Nucleus accumbens (tissue), 56 donors: ENCODE measurements at places on chromosomes 16 and 17.

DNA sequence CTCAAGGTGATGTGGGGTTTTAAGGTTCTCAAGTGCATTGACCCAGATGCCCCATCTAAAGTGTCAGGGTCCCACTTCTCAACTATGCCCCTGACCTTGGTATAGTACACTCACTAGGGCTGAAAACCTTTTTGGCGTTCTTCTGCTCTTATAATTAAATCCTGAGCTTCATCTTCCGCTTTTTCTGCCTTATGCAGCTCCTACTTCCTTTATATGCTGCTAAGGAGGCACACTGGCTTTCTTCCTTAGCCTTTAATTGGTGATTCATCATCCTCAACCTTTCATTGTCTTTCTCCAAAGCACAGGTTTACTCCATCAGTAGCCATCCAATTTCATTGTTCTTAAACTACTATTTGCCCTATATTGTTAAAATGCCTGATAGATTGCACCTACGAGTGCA lies 5.3 kb upstream of the NF1 start:
- DNase-seq, result no peak

DNA sequence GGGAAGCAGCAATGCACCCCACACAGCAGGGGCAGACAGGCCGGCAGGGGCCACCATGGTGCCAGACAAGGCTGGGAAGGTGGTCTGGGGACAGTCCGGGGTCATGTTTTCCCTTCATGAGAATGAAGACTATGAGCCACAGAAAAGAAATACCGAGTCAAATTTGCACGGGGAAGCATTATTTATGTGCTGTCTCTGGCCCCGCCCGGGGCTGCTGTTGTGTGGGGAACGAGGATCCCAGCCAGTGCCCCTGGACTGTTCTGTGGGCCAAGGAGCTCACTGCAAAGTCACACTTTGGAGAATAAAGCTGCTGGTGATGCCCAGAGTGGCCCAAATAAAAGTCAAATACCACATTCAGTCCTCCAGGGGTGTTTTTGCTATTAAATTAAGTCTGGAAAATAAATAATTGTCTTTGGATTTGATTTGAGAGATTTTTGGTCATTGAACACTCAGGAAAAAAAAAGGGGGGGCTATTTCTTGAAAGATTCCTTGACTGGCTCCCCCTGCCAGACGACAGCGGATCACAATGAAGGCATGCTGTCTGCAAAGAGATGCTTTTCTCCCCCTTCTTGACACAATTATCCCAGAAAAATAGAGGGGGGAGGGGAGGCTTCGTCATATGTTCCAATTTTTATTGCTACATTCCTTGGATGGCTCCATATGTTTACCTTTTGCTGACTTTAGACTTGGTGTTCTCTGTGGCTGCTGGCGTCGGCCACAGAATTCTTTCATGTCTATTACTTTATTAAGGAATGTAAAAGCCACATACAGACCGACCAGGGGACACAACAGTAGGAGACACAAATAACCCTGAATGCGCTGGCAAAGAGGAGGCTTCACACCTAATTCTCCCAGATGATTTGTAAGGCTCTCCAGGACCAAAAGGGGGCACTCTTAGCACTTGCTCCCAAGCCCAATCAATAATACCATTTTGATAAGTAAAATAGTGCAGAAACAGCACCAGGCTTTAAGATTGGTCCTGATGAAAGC lies 27.1 kb upstream of the ANKFN1 start:
- no peak for DNase-seq

- no peak for DNase-seq
These were observed 3.8 kb upstream of the PVALEF start for GRCh38 chr17:81161536-81161935.

- peak; percentile 29 for DNase-seq
These were observed 55.7 kb downstream of the ABR start for GRCh38 chr17:1123921-1124715.

GRCh38 chr16:47699106-47699505 lies 238.0 kb downstream of the PHKB start:
- DNase-seq, result no peak

GRCh38 chr16:31572821-31573220 lies 45.1 kb downstream of the AHSP start:
- no peak for DNase-seq

DNA sequence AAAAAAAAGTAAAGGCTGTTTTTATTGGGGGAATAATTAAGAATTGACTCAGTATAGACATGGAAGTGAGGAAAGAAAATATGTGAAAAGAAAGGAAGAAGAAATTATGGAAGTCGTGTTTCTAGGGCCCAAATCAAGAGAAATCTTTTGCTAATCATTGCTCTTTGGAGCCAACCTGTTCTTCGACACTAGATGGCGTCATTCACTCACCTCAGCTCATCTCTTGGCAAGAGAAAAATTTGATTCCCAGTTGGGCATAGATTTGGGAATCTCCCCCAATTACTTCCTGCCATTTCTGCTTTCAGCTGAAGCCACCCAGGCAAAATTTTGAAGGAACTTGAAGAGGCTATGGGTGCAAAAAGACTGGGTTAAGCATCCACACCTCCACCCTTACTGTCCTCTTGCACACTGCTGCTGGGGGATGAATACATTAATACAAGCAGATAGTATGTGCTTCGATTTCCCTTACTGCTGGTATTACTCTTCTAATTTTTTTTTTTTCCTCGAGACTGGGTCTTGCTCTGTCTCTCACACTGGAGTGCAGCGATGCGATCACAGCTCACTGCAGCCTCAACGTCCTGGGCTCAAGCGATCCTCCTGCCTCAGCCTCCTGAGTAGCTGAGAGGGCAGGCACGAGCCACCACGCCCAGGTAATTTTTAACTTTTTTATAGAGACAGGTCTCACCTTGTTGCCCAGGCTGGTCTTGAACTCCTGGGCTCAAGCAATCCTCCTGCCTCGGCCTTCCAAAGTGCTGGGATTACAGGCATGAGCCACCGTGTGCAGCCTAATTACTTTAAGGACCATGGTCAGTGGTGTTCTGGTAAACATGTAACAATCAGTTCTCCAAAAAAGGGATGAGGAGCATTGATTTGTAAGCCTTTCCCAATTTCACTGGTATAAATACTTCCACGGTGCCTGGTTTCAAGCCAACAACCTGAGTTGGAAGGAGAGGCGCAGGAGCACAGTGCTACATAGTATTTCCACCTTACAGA lies 13.5 kb downstream of the PSMD7 start:
- DNase-seq, result peak; percentile 6

GRCh38 chr17:50198026-50198669 lies 3.3 kb downstream of the COL1A1 start:
- DNase-seq, result peak; percentile 30

DNA sequence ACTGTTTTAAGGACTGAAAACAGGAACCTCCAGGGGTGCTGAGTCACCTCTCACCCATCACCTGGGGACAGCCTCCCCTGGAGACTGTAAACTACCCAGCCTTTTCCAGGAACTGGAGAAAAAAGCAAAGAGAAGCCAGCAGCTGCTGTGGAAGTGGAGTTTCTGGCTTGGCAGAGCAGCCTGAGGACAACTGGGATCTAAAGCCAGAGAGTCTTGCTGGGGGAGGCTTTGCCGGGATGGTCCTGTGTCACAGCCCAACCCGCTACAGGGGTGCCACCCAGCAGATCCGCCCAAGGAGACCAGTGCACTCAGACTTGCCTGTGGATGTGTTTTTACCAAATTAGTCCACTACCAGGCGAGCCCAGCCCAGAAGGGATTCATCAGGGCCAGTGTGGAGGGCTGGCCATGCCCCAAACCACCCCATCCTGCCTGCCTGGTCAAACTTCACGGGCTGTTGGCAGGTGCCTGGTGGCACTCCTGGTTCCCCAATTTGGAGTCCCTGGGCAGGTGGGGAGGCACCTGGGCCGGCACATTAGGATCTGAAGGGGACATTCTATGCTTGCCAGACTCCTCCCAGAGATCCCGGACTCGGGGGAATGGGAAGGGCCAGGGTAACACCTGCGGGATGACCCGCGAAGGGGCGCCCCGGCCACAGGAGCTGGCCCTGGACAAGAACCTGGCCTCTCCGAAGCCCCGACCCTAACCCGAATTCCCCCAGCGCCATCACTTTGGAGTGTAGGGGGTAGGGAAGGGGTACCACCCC lies 771 bp downstream of the MSRB1 start:
- no peak for DNase-seq

DNA sequence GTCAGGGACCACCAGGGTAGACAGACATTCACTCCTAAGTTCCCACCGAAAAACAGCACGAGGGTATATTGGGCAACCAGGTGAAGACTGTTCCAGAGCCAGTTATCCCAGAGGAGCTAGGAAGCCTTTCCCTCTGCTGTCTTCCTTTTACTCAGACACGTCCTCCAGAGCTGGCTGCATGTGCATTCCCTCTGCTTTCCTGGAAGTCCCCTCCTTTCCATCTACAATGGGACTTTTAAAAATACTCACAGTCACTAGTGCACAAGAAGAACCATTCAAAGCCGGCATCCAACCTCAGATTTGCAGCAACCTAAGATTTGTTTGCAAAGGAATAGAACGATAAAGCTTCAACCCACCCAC lies 32.5 kb upstream of the CRISPLD2 start:
- DNase-seq, result no peak

- DNase-seq, result no peak
These were observed 3.9 kb downstream of the CCR7 start for GRCh38 chr17:40561294-40561870.

DNA sequence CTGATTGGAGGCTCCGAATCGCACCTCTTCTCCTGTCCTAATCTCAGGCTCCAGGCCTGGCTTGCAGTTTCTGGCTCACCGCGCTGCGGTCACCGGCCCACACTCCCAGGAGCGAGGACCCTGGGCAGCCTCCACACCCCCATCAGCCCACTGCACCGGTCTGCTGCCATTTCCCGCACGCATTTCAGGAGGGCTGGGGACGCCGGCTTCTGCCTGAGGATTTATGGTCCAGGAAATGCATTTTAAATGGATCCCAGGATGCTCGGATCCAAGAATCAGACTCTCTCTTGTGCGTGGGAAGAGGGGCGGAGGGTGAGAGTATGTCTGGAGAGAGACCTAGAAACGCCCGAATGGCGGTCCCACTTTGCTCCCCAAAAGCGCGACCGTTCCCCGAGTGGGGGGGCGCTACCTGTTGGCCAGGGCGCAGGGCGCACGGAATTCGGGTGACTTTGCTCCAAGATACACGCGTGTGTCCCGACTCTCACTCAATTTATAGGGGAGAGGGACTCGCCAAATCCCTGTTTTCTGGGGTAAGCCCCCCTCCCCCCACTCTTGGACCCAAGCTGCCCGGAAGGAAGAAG lies 817 bp upstream of the JPH3 start:
- no peak for DNase-seq

GRCh38 chr17:41618341-41619035 lies 5.9 kb downstream of the KRT17 start:
- no peak for DNase-seq

DNA sequence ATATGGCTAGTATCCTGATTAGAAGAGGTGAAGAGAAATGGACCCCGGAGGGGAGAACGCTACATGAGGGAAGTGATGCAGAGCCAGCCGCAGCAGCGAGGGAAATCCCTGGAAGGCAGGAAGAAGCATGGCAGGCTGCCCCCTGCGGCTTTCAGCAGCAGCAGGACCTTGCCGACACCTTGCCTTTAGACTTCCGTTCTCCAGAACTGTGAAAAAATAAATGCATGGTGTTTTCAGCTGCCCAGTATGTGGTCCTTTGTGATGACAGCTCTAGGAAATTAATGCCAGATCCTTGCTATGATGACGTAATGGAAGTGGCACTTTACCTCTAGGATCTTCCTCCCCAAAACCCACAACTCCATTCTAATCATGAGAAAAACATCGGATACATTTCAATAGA lies 9.7 kb upstream of the ZFP1 start:
- no peak for DNase-seq

DNA sequence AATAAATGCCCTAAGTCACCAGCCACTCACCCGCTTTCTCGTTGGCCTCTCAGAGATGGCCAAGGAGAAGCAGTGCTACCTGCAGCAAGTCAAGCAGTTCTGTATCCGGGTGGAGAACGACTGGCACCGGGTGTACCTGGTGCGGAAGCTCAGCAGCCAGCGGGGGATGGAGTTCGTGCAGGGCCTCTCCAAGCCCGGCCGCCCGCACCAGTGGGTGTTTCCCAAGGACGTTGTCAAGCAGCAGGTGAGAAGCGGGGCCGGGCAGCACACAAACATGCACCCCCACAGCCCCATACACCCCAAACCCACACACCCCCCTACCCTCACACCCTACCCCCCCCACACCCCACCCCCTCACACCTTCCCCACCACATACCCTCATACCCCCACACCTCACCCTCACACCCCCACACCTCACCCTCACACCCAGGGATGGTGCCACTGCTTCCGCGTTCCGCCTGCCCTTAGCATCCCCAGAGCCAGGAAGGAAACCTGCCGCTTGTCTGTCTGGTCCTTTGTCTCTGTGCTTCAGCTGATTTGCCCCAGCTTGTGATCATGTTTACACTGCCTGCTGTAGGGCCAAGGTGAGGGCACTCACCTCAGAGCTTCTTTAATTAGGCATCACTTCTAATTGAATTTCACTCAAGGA lies 41.9 kb upstream of the ENDOV start:
- DNase-seq, result no peak

DNA sequence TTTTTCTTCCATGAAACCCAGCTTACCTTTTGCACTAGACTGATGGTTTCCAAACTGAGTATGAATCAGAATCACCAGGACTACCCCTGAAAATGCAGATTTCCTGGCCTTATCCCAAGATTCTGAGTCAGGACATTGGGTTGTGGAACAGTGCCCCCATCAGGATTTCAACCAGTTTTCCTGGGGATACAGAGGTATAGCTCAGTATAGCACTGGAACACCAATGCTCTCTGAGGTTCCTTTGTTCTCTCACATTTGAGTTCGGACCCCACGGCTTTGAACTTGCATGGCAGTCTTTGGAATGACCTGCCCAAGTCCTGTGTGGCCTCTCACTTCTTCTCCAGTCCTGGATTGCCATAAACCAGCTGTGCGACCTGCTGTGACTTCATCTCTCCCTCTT lies 12.8 kb upstream of the CCL8 start:
- no peak for DNase-seq

DNA sequence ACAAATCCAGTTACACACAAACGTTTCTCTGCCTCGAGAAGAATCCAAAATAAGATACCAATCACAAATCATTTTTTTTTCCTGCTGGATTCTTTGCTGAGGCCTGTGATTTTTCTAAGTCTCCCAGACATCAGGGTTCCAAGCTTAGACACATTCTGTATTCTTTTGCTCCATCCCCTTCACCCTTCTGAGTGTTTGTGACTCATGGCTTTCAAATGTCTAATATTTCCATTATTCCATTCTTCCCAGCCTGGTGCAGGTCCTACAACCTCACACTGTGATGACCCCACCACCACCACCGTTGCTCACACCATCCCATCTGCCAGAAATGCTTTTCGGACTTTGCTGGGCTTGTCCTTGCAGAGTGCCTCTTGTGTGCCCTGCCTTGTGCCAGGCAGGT lies 480.1 kb downstream of the SOX9 start:
- no peak for DNase-seq

DNA sequence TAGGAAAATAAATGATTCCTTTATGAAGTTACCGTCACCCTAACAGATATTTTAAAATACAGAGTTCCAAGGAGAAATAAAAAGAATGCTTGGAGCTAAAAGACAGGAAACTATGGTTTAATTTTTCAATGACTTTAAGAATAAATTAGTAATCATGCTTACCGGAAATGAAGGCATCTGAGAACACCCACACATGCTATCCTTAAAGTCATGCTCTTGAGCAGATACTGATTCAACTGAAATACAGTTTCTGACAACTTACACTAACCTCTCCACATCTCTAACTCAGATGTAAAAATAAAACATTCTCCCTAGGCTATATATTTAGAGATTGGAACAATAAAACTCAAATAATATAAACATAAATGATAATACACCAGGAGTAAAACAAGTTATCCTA lies 7.8 kb downstream of the PSMD12 start:
- DNase-seq, result no peak
